ENCODE measurements at places on chromosomes 6 and 20.

DNA sequence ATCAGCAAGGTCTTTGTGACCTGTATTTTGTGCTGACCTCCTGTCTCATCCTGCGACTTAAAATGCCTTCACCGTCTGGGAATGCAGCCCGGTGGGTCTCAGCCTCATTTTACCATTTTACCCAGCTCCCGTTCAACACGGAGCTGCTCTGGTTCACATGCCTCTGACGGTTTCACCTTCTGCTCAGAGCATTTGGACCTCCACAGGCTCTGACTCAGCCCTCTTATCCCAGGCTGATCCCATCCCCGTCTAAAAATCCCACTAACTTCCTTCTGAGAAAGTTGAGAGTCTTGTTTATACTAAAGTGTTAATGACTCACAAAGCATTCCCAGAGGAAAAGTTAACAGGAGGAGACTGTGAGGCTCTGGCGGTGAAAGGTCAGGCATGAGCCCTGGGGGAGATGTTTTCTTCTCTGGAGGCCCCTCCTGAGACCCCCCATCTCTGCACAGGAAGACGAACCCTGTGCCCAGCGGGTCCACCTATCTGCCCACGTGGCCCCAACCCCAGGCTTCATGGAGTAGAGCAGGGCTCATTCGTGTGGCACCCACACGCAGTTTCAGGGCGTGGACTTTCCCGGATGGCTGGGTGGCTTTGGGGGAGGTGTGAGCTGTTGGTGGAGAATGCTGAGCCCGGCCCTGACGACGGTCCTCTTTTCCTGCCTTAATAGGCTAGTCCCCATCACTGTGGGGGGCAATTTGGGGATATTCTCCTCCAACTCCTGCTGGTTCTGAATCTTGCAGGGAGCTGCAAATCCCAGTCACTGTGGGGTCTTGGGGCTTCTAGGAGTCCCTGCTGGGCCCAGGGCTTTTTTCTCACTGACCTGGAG lies 3.3 kb upstream of the BIRC7 start:
- no peak for DNase-seq

- DNase-seq, result peak; percentile 47
Measured at GRCh38 chr6:138115877-138116660, 8.8 kb upstream of the PERP start.

DNA sequence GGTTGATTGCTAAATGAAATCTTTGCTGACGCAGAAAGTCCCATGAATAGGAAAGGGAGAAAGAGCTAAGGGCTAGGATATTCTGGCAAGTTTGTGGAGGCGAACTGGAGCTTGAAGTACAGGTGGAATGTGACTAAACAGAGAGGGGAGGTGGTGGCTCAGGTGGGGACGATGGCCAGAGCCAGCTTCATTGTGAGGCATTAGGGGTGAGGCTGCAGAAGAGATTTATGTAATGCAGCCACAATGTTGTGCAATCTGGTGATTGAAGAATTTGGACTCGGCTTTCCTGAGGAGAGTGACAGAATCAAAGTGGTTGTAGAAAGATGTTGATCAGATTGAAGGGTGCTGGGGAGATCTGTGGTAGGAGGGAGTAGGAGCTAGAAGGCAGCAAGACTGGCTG lies 42.9 kb upstream of the SPACA1 start:
- DNase-seq, result no peak

DNA sequence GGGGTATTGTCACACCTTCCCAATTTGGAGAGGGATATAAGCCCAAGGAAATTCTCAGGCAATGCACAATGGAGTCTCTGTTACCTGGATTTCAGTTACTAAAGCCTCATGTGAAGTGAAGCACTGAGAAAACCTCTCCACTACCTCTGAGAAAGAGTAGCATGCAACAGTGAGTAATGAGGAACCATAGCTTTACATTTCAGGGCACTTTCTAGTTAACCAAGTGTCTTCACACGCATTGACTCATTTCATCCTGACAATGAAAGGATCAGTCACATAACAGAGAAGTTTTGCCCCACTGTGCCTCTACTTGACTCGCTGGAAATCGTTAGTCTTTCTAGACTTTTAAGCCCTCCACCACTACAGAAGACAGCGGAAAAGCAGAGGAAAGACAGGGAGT lies 86.2 kb upstream of the ARID1B start:
- DNase-seq, result no peak

GRCh38 chr6:1610497-1611321 lies 994 bp downstream of the FOXC1 start:
- no peak for DNase-seq

GRCh38 chr20:10313701-10314100 lies 95.1 kb downstream of the SNAP25 start:
- no peak for DNase-seq

- DNase-seq, result no peak
Measured at GRCh38 chr6:52640916-52641315, 30.0 kb upstream of the TMEM14A start.

DNA sequence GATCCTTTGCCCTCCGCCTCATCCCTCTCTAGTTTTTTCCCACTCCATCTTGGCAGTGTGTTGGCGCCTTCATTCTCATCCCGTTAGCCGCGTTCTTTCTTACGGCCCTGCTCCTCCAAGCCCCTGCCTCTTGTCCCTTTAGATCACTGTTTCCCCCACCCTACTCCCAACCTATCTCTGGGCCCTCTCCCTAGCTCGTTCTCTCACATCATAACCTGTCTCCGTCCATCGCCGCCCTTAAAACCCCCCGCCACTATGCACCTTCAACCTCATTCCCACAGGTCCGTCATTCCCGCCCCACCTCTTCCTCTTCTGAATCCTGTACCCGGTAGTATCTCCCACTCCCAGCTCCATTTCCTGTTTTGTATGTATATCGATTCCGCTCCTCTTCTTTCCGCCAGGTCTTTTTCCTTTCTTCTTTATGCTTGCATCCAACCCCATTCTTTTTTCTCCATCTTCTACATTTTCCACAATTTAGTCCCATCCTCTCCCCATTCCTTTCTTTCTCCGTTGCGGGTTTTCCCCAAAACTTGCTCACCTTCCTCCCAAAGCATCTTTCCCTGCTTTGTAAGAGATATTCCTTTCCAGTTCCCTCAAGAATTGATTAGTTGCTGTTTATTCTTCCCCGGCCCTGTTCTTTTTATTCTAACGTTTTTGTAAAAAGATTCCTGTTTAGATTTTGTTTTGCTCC lies 671 bp downstream of the EFHC1 start:
- no peak for DNase-seq

GRCh38 chr6:51928320-51928719 lies 159.1 kb downstream of the PKHD1 start:
- DNase-seq, result no peak

DNA sequence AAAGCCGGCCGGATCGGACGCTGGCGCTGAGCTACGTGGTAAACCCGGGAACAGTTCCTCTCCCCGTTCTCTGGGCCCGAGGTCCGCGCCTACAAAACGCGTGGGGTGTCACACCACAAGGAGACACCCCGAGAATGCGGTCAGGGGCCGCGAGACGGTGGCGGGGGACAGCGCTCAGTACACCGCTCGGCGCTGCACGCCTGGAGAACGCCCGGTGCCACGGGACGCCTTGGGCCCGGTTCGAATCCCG lies 670 bp downstream of the NCOA5 start:
- DNase-seq, result no peak

DNA sequence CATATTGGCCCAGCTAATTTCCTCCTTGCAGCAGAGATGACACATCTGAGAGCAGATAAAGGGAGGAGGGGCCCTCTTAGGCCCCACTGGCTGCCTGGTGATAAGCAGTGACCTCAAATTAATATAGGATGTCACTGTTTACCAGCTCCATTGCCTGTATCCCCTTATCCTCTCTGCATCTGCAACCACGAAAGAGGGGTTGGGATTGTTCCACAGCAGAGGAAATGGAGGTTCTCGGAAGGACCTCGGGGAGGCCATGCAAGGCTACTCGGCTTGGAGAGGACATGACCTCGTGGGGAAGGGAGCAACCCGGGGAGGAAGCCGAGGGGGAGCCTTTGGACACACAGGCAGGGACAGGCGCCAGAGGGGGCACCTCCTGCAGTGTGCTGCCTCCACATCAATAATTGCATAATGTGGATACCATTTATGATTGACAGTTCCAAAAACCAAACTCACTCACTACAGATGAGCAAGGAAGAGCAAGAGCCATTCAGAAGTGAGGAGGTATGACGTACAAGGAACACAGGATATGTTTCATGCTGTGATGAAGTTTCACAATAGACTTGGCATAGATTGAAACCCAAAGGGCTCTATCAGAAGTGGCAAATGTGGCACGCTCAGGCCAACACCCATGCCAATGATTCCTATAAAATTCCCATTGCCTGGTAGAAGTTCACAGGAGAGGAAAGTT lies 177.2 kb upstream of the RNF24 start:
- DNase-seq, result peak; percentile 84

DNA sequence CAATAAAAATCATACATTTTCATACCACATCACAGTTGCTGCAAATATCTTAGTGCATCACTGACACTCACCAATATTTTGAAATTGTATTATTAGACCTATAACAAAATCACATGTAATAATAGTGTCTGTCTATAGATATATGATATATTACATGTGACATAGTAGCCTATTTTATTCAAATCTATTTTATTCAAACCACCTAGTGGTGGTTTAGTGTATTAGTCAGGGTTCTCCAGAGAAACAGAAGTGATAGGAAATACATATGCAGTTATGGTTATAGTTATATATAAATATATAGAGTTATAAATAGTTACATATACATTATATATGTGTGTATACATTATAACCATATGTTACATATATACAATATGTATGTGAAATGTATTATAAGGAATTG lies 366.5 kb upstream of the ARID1B start:
- DNase-seq, result no peak

- no peak for DNase-seq
Measured at GRCh38 chr20:62285722-62286121, 17.1 kb upstream of the ADRM1 start.

- DNase-seq, result peak; percentile 62
Measured at GRCh38 chr20:58447511-58448391, 58.7 kb downstream of the VAPB start.

DNA sequence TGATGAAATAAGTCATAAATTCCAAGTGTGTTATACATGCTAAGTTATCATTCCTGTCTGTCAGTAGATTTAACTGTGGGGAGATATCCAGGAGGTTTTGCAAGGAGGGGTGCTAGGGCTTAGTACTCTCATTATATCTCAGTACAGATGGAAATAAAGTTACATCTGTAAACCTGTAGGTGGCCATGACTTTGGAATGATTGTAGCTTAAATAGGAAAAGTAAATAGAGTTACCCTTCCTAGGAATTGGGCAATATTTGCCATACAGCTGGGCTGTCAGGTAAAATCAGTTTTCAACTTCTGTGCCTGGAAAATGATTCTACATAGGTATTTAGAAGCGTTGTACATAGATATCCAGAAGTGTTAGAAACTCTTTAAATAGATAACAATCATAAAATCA lies 19.8 kb upstream of the TGM3 start:
- no peak for DNase-seq

- no peak for DNase-seq
Measured at GRCh38 chr6:167997642-167998041, at the start of gene KIF25. Gene KIF25 (plus strand): TSS chr6:167997671. CDS start chr6:168029586, 31,915 bp downstream.

DNA sequence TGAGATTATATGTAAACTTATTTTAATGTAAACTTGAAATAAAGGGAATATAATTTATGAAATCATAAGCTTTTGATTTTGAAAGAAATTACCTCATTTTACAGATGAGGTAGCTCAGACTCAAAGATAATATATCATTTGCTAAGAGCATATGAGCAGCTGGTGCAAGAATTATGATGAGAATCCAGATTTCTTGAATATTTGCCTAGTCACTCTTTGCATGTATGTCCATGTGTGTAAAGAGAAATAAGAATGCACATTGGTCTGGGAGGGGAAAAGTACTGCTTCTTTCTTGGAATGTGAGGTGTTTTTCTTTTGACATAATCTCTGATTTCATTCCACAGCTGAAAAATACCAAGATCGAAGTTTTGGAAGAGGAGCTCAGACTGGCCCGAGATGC lies 11.1 kb upstream of the SNRNP48 start:
- DNase-seq, result no peak

DNA sequence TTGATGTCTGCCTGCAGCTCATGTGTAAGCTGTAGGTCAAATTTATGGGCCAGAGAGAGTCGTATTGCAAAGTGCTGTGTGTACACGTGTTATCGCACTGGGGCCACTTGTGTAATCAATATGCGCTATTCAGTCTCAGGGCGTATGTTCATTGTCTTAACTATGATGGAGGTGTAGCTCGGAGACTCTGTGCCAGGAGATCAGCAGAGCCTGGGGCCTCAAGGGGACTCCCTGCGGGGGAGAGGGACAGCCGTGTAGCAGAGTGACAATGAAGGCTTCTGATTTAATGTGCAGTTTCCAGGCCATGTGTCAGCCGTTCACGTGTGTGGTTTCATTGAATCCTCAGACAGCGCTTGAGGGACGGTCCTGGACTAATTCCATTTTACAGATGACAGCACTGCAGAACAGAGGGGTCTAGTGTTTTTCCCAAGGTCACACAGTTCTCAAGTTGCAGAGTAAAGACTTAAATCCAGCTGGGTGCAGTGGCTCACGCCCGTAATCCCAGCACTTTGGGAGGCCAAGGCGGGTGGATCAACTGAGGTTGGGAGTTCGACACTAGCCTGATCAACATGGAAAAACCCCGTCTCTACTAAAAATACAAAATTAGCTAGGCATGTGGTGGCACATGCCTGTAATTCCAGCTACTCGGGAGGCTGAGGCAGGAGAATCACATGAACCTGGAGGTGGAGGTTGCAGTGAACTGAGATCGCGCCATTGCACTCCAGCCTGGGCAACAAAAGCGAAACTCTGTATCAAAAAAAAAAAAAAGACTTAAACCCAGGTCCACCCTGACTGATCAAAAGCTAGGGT lies 242.5 kb downstream of the PREX1 start:
- DNase-seq, result no peak

DNA sequence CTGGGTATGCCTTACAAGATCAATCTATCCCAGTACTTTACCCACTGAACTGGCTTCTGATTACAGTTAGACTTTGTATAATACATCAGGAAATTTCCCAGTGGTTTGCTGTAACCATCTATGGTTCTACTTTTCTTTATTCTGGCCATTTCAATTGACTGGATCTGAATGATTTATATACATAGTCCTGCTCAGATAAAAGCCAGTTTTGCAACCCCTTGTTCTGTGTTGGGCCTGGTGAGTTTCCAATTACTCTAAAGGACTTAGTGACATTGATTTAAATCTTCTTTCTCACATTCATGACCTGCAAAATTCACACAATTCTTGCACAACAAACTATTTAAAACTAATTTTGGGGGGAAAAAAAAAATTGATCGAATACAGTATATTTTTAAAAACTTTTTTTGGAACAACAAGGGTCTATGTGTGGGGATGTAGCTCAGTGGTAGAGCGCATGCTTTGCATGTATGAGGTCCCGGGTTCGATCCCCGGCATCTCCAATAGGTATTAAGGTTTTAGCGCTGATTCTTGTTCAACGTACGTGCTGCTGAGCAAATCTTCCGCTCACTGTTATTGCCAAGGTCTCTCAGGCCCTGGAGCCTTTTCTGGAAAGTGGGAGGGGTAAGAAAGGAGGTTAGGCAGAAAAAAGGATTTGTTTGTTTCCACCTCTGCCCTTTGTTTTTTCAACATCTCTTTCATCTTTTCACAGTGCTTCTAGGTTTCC lies 117.5 kb downstream of the GPX5 start:
- no peak for DNase-seq

- peak; percentile 7 for DNase-seq
Measured at GRCh38 chr20:34974246-34974645, 18.6 kb downstream of the MYH7B start.

All from hematopoietic multipotent progenitor cell treated with erythropoietin and hydrocortisone succinate and interleukin-3 and kit ligand, for 15 days (in vitro differentiated cells).